Activated CD4-positive, alpha-beta T cell treated with anti-CD3 and anti-CD28 coated beads, Interleukin-2, amount 10 ng/mL, durations not matched to agents 7 days and 5 days (primary cell): ENCODE measurements at places on chromosomes 13 and 19. TPM values are rescaled to one million over a fixed set of nuclear protein-coding genes. Genes with fewer than 3 reads are reported as not detected.

DNA sequence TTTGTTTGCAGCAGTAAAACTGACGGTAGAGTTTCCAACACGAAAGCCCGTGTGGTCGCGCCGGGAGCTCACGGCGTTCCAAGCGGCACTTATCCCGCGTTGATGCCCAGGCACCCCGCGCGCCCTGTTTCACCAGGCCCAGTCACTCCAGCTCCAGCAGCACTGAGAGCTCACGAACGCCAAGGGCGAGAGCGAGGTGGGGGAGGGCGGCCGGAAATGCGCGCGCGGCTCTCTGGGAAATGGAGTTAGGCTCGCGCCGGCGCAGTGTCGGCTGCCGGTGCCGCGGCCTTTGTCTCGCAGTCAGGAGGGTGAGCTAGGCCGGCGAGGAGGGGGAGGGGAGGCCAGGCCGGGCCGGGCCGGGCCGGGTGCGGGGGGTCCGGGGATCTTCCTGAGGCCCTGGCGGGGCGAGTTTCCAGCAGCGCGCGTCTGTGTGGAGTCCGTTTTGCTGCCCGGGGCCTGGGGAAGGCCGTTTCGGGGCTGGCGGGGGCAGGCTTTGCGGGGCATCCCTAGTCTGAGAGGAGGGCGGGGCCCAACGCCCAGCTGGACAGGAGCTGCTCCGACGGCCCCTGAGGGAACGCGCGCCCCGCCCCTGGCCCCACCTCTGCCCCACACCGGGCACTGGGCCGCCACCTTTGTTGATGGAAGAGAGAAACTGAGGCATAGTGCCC, at the start of gene ZNF135:
Gene ZNF135 (plus strand): TSS at position 280 of the 668 bp plus-strand sequence. CDS start 721 bp downstream, outside the sequence.
- peak; percentile 50 for DNase-seq
- H3K4me1 ChIP-seq: peaks cover 5% of the 10 kb centered on the region
- peaks cover 36% of the 10 kb centered on the region for H3K36me3 ChIP-seq
- no peaks in the 10 kb centered on the region for H3K27me3 ChIP-seq
- peak within 1 kb of the TSS; percentile 63 for H3K4me3 ChIP-seq

DNA sequence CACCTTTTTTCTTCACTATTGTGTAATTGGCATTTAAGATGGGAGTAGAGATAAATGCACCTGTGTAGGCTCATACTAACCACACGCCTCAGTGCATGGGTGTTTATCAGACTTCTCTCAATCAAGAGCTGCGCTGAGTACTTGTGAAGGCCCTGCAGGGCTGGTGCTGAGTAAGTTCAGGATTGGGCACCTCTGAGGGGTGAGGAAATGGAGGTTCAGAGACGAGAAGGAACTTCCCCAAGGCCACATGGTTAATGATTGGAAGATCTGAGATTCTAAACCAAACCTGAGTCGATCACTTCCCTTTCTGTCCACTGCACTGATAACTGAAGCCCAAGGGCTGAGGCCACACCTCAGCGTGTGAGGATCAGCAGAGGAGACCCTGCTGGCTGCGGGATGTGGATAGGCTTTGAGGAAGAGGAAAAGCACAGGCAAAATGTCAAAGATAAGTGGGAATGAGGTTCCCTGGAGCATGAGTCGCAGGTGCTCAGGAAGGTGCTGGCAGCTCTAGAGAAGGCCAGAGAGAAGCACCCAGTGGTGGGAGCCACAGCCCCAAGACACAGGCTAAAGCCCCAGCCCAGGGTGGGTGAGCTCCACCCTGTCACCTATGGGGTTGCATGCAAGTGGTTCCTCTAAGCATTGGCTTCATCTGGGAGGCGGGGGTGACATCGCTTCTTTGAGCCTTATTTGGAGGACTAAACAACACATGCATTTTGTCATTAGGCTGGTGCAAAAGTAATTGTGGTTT, 32.3 kb upstream of the GJB6 start:
- no peaks in the 10 kb centered on the region for H3K36me3 ChIP-seq
- H3K27me3 ChIP-seq: no peaks in the 10 kb centered on the region
- H3K4me3 ChIP-seq: no peak overlapping the region
- no peak for DNase-seq
- peaks cover 10% of the 10 kb centered on the region for H3K4me1 ChIP-seq

DNA sequence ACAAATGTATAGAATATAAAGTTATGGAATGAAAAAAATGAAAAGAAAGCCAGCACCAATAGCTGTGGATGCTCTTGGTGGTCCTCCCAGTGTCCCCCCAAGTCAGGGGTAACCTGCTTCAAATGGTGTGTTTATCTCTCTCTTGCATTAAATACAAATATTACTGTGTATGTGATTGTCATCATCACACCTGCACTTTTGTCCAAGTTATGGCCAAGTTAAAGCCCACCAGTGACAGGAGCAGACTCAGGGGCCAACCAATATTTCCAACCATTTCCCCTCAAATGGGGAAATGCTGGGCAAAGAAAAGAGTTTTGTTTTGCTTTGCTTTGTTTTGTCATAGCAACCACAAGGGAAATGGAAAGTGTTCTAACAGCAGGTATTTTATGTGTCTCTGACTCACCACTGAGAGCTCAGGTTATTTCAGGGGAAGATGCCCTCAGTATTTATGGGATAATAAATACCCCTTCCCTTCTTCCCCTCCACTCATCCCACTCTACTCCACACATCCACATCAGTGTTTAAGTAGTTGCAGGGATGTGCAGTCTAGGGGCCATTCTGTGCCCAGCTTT, 133.6 kb downstream of the COL4A1 start:
- DNase-seq: no peak
- H3K27me3 ChIP-seq: peaks cover 1% of the 10 kb centered on the region
- no peak overlapping the region for H3K27ac ChIP-seq
- no peaks in the 10 kb centered on the region for H3K4me1 ChIP-seq
- H3K36me3 ChIP-seq: no peaks in the 10 kb centered on the region

Gene SLC25A41
- total RNA-seq: 0.55 TPM

DNA sequence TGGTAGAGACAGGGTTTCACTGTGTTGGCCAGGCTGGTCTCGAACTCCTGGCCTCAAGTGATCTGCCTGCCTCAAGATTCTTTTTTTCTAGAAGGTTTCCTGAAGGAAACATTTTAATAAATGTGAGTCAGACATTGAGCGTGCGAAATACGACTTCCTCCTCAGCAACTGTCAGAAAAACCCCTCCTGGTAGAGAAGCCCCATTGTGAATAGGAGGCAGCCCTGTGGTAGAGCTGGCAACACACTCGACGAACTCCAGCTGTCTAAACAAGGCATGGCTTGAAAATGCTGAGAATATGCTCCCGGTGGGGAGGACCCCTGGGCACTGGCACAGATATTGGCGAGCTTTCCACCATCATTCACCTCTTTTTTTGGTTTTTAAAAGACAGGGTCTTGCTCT, 9.8 kb downstream of the ZNF333 start:
- no peaks in the 10 kb centered on the region for H3K27me3 ChIP-seq
- H3K27ac ChIP-seq: no peak overlapping the region
- peaks cover 54% of the 10 kb centered on the region for H3K36me3 ChIP-seq
- no peaks in the 10 kb centered on the region for H3K4me1 ChIP-seq
- no peak overlapping the region for H3K4me3 ChIP-seq
- no peak for DNase-seq

DNA sequence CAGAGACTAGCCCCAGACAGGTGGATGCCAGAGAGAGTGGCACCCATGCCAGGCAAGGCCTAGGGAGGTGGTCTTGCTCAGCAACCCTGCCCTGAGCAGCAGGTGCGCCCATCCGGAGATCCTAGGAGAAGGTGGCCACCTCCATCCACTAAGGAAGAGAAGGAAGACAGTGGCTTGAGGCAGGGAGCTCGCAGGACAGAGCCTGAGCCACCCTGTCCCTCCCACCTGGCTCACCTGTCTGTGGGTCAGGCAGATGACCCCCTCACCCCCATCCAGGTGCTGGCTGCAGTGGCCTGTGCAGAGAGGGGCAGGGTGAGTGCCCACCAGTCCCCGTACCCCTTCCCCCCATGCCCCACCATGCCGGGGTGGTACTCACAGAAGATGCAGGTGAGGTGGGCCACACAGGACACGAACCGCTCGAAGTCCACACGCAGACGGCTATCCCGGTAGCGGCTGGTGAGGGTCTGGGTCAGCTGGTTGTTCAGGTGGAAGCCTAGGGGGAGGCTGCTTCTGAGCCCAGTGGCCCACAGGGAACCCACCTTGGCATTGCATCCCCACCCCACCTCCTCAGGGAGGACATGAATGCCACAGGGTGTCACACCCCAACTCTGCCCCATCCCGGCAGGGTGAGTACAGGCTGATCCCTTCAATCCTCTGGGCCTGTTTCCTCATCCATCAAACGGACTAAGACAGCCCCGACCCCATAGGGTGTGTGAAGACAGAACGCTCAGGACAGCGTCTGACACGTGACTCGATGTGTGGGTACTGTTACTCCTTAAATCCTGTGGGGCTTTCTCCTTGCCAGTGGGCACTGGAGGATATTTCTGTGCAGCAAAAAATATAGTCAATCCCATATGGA, 13.3 kb downstream of the CAPN12 start:
- peaks cover 36% of the 10 kb centered on the region for H3K4me1 ChIP-seq
- H3K4me3 ChIP-seq: no peak overlapping the region
- DNase-seq: no peak
- peaks cover 2% of the 10 kb centered on the region for H3K27me3 ChIP-seq

Gene MFSD12
- total RNA-seq: 62.1 TPM

GRCh38 chr13:106752584-106753170, 184.7 kb upstream of the ARGLU1 start:
- H3K36me3 ChIP-seq: no peaks in the 10 kb centered on the region
- no peaks in the 10 kb centered on the region for H3K4me1 ChIP-seq
- no peak overlapping the region for H3K4me3 ChIP-seq
- DNase-seq: no peak
- H3K27me3 ChIP-seq: peaks cover 6% of the 10 kb centered on the region

- H3K27ac ChIP-seq: no peak overlapping the region
- no peaks in the 10 kb centered on the region for H3K36me3 ChIP-seq
- no peaks in the 10 kb centered on the region for H3K4me1 ChIP-seq
- H3K27me3 ChIP-seq: peaks cover 4% of the 10 kb centered on the region
- no peak for DNase-seq
These were observed 78.5 kb downstream of the FGF9 start for GRCh38 chr13:21749410-21749809.

- H3K4me1 ChIP-seq: no peaks in the 10 kb centered on the region
- no peak for DNase-seq
- no peak overlapping the region for H3K4me3 ChIP-seq
- H3K36me3 ChIP-seq: no peaks in the 10 kb centered on the region
- H3K27me3 ChIP-seq: peaks cover 1% of the 10 kb centered on the region
These were observed 8.4 kb upstream of the UFM1 start for GRCh38 chr13:38341149-38341692.

Gene ICAM5
- total RNA-seq: 0.17 TPM

DNA sequence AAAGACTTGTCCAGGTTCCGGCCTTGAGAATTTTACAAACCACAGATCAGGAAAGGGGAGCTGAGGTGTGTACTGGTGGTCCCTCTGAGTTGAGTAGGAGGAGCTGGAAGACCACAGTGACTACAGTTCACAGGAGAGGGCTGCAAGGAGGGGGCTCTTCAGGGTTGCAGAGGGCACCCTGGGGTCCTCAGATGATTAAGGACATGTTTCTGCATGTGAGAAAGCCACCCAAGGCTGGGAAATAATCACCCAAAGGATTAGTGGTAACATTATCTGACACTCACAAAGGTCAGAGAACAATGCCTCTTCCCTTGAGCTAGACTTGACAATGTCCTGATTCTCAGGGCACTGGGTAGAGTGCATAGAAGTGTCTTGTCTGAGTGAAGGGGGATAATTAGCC, 540.4 kb downstream of the IRS2 start:
- H3K27ac ChIP-seq: no peak overlapping the region
- DNase-seq: no peak
- no peaks in the 10 kb centered on the region for H3K27me3 ChIP-seq
- H3K4me1 ChIP-seq: no peaks in the 10 kb centered on the region
- no peaks in the 10 kb centered on the region for H3K36me3 ChIP-seq

DNA sequence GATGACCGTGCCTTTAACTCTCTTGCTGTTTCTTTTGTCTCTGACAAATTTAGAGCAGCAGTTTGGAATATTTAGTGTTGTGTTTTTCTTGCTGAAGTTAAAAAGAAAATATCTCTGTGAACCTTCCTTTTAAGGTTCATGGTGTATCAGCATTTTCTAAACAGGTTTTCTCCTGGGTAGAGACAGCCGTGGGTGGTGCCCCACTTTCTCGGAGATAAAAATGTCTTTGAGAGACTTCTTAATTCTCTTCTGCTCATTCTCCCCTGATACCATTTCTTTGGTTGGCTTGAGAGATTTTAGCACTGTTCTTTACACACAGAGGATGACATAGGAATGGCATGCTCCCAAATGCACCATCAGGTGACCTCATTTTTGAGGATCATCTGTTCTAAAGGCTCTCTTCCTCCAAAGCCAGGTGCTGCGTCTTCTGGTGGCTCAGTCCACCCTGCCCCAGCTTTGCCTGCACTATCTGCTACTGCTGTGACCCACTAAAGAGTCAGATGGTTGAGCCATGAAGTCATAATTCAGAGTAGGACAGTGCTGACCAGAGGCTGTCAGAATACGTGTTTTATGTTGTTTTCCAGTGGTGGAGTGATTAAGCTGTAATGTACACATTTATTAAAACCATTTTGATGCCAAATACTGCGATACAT, 90.3 kb upstream of the SLC10A2 start:
- no peaks in the 10 kb centered on the region for H3K27me3 ChIP-seq
- no peak overlapping the region for H3K4me3 ChIP-seq
- H3K36me3 ChIP-seq: no peaks in the 10 kb centered on the region
- H3K4me1 ChIP-seq: no peaks in the 10 kb centered on the region

Gene WDR87
- not detected for total RNA-seq

GRCh38 chr19:15265850-15266248, 33.6 kb upstream of the EPHX3 start:
- no peaks in the 10 kb centered on the region for H3K27me3 ChIP-seq
- H3K4me1 ChIP-seq: peaks cover 1% of the 10 kb centered on the region
- H3K36me3 ChIP-seq: peaks cover 46% of the 10 kb centered on the region
- no peak for DNase-seq

Gene FARP1
- 0.67 TPM for total RNA-seq

DNA sequence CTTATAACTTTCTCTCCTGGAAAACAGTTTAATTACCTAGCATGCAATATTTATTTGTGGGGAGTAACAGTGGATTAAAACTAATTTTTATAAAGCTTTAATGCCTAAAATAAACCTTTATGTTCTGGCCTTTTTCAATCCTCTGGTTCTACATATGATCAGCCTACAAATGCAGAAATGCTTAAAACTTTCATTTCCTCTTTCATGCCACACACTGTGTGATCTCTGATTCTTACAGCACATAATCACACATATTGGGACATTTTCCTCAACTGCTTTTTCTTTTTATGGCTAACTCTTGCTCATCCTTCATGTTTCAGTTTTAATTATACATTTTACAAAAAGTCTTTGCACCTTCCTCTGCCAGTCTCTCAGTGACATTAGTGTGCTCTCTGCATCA, 910.8 kb upstream of the SLITRK6 start:
- no peaks in the 10 kb centered on the region for H3K27me3 ChIP-seq
- DNase-seq: no peak
- H3K4me3 ChIP-seq: no peak overlapping the region
- no peaks in the 10 kb centered on the region for H3K36me3 ChIP-seq
- no peak overlapping the region for H3K27ac ChIP-seq

DNA sequence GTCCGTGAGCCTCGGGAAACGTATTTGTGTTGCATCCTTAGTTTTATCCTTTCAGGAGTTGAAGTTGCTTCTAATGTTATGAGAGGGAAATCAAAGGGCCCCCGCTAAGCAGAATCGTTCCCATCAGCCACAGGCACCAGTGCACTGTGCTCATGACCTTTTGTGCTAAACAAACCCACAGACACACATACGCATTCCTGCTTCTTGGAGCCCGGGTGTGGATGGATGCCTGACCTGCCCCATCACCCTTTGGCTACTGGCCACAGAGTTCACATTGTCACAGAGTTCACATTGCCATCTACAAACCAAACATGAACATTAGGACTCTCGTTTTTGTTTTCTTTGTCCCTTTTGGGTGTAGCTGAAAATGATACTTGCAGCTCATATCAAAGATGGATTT, 47.2 kb downstream of the CHST8 start:
- DNase-seq: no peak
- H3K4me3 ChIP-seq: no peak overlapping the region
- H3K4me1 ChIP-seq: no peaks in the 10 kb centered on the region

Gene SERPINE3
- not detected for total RNA-seq
